ENCODE measurements at places on chromosomes 5 and 9. TPM values are rescaled to one million over a fixed set of nuclear protein-coding genes. Genes with fewer than 3 reads are reported as not detected.

GRCh38 chr5:1292139-1292538, 2.7 kb downstream of the TERT start:
- no peaks in the 10 kb centered on the region for H3K36me3 ChIP-seq
- no peaks in the 10 kb centered on the region for H3K4me1 ChIP-seq
- peak; percentile 36 for DNase-seq
- no peak overlapping the region for H3K27ac ChIP-seq

- no peak for DNase-seq
- H3K27ac ChIP-seq = no peak overlapping the region
- H3K4me1 ChIP-seq = no peaks in the 10 kb centered on the region
Measured at GRCh38 chr5:158920736-158921135, 179.0 kb downstream of the EBF1 start.

- H3K4me1 ChIP-seq = peaks cover 6% of the 10 kb centered on the region
- no peaks in the 10 kb centered on the region for H3K27me3 ChIP-seq
- DNase-seq = no peak
- no peak overlapping the region for H3K4me3 ChIP-seq
- no peaks in the 10 kb centered on the region for H3K36me3 ChIP-seq
Measured at GRCh38 chr9:31394015-31394473, 990.4 kb upstream of the ACO1 start.

AHRR gene
- total RNA-seq = 13.2 TPM

DNA sequence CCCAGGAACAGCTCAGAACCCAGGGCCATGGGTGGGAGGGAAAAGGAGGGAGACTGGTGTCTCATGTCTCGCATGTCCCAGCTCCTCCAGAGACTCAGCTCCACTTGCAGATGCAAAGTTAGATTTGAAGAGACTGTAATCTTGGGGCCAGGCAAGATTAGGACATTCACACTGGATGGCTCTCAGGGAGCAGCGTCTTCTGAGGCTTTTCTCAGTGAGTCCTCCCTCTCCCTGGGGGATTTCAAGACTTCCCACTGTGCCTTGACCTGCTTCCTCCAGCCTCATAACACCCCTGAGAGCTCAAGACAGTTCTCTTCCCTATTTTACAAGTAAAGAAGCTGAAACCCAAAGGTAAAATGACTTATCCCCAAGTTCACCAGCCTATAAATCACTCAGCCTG, 10.5 kb upstream of the TCOF1 start:
- H3K4me1 ChIP-seq = peaks cover 9% of the 10 kb centered on the region
- no peak for DNase-seq
- H3K27me3 ChIP-seq = no peaks in the 10 kb centered on the region

DNA sequence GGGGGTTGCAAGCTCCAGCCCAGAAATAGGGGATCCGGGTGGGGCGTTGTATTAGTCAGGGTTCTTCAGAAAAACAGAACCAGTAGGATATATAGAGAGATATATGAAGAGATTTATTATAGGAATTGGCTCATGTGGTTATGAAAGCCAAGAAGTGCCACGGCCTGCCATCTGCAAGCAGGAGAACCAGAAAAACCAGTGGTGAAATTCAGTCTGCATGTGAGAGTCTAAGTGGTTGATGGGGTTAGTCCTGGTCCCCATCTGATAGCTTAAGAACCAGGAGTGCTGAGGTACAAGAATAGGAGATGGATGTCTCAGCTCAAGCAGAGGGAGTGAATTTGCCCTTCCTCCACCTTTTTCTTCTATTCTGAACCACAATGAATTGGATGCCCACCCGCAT, 123.4 kb upstream of the APC start:
- H3K4me1 ChIP-seq = no peaks in the 10 kb centered on the region
- H3K27me3 ChIP-seq = no peaks in the 10 kb centered on the region
- no peaks in the 10 kb centered on the region for H3K36me3 ChIP-seq
- no peak for DNase-seq
- no peak overlapping the region for H3K4me3 ChIP-seq

- no peaks in the 10 kb centered on the region for H3K4me1 ChIP-seq
- no peak overlapping the region for H3K27ac ChIP-seq
- no peaks in the 10 kb centered on the region for H3K27me3 ChIP-seq
- no peak overlapping the region for H3K4me3 ChIP-seq
Measured at GRCh38 chr5:9479990-9480389, 65.9 kb downstream of the SEMA5A start.

DNA sequence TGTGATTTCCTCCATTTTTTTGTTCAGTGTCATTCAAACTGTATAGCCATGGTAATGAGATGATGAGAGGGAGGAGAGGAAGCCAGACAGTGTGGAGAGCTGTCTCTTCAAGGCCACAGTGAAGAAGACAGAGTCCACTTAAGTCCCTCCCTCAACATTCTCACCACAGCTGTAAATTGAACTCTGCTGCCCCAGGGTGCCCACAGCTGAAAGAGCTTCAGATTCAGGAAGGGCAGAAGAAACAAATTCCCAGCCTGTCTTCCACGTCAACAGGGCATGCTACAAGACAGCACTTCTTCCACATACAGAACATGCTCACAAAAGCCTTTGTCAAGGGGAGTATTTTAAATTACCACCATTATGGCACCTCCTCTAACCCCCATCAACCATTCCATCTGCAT, 100.4 kb downstream of the KLHL3 start:
- no peak for DNase-seq
- H3K36me3 ChIP-seq = no peaks in the 10 kb centered on the region
- H3K27ac ChIP-seq = no peak overlapping the region

POU5F2 gene
- total RNA-seq = 9.3 TPM

GRCh38 chr5:144206141-144206540, 35.5 kb downstream of the KCTD16 start:
- H3K27me3 ChIP-seq = peaks cover 55% of the 10 kb centered on the region
- no peak overlapping the region for H3K27ac ChIP-seq
- H3K36me3 ChIP-seq = no peaks in the 10 kb centered on the region
- H3K4me1 ChIP-seq = peaks cover 5% of the 10 kb centered on the region
- no peak for DNase-seq
